ENCODE measurements at places on chromosomes 4 and X.
A peak's percentile ranks its signal among the peaks of the same experiment; 100 is the strongest.

DNA sequence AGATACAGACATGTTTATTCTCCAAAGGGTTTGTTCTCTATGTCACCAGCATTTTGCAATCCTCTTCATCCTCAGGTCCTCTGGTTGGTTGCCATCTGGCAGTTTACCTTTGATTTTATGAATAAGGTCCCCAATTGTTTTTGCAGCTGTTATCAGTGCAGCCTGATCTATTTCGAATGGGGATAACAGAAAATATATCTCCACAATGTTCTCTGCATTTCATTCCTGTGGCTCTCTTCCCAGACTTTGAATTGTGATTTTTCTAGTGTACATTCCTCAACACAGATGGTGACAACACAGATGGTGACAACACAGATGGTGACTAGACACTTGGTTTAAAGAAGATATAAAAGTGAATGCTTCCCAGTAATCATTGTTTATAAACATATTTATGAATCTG lies 74.1 kb downstream of the FBXO8 start:
- DNase-seq, result no peak

GRCh38 chr4:107931775-107932321 lies 499 bp downstream of the CYP2U1 start:
- peak; percentile 2 for DNase-seq

GRCh38 chr4:138190452-138190858 lies 51.7 kb downstream of the SLC7A11 start:
- DNase-seq, result no peak

DNA sequence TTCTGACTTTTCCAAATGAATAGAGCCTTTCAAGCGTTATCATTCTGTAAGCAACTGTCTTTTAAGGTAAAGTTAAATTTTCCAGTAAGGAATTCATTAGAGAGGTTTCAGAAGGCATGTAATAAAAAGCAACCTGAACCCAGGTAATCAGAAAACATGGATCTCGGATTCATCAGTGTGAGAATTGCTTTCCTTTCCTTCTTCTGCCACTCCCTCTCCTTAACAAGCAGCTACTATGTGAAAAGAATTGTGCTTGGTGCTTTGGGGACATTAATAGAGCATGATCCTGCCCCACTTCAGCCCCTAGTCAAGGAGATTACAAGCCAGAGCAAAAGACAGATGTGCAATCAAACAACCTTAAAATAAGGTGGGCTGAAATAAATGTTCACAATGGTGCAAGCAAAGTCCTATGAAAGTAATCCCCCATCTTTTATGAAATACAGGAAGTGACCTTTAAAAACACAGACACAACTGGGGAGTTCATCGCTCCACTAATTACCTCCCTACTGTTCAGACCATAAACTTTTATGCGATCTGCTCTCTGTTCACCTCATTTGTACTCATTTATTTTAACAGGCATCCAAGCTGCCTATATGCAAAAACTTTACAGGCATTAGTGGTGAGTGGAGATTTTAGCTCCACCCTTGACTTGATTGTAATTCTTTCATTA lies 122.9 kb upstream of the RASGEF1B start:
- no peak for DNase-seq

DNA sequence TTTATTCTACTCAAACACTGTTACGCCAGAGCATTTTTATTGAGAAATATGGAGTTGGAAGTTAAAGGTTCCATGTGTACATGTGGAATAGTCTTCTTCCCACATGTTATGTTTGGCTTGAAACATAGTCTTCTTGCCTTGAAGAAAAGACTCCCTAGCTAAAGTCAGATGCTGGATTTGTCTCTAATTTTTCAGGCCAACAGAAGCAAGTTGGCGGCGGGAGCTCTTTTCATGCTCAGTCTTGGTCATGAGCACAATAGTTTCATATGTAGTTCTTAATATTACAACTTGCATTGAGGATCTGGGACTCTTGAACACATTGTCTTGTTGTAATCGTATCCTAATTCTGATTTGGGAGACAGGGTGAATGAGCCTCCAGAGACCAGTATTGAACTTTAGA lies 19.4 kb downstream of the SEPTIN11 start:
- no peak for DNase-seq

DNA sequence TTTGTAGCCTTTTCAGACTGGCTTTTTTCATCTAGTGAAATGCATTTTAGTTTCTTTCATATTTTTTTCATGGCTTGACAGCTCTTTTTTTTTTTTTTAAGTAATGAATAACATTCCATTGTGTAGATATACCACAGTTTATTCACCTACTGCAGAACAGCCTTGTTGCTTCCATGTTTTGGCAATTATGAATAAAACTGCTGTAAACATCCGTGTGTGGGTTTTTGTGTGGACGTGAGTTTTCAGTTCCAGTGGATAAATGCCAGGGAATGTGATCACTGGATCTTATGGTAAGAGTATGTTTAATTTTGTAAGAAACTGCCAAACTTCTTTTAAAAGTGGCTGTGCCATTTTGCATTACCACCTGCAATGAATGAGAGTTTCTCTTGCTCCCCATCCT lies 160.8 kb downstream of the SOWAHB start:
- no peak for DNase-seq

Data from naive thymus-derived CD8-positive, alpha-beta T cell (primary cell).